ENCODE measurements at places on chromosomes 7 and 10. TPM values are rescaled to one million over a fixed set of nuclear protein-coding genes. Genes with fewer than 3 reads are reported as not detected.

The ZCWPW1 gene
- 0.94 TPM for total RNA-seq

The TRUB1 gene
- total RNA-seq = 11.3 TPM

The ATP6V0A4 gene
- not detected for total RNA-seq

- DNase-seq = no peak
Observed at GRCh38 chr10:24468281-24468751, 255.4 kb downstream of the ARHGAP21 start.

GRCh38 chr10:66783316-66783715, 142.5 kb upstream of the LRRTM3 start:
- no peak for DNase-seq

DNA sequence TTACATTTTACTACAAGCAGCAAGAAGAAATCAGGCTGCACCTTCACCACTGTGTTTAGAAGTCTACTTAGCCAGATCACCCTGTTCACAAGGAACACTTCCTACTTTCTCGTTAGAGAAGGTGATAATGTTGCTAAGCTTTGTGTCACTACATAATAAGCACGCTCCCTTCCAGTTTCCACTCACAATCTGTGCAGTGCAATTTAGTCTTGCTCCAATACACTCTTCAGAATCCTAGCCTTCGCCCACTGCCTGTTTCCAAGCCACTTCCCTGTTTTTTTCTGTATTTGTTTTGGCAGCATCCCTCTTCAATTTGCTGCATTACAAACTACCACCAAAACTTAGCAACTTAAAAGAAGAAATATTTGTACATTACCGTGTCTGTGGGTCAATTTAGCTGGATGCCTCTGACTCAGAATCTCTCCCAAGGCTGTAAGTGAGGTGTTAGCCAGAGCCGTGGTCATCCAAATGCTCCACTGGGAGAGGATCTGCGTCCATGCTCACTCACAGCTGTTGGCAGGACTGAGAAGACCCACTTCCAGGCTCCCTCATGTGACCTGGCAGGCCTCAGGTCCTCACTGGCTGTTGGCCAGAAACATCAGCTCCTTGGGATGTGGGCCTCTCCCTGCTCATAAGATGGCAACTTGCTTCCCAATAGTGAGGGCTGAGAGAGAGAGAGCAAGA, 110.4 kb downstream of the PON1 start:
- DNase-seq = no peak
